NCI-H1417 treated with DMSO at 0.1 percent for 48 hours (cell line): ENCODE measurements at places on chromosomes 12 and 14.

GRCh38 chr14:65225299-65226159 lies 123.2 kb upstream of the MAX start:
- DNase-seq: no peak

DNA sequence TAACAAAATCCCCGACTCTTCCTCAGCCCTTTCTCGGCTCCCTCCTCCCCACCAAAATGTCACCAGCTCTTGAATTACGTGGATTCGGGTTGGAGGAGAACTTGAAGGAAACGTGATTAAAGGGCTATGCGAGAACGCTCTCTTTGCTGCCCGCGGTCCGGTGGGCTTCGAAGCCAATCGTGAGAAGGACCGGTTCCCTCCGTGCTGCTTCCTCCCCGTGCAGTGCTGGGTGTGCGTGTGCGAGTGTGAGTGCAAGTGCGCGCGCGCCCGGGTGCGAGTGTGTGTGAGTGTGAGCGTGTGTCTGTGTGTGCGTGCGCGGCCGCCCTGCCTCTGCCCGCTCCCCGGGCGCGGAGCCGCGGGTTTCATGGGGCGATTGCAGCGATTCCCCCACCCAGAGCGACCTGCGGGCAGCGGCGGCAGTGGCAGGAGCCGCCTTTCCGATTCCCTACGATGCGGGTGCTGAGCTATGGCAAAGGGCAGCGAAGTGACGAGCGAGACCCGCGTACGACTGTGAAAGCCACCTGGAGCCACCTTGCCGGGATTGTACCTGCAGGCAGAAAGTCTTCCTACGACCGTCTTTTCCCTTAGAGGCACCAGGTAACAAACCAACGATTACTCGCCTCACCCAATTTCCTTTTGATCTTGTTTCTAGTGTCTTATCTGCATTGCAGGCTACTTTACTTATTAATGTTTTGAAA lies 1.4 kb downstream of the LRFN5 start:
- no peak for DNase-seq

DNA sequence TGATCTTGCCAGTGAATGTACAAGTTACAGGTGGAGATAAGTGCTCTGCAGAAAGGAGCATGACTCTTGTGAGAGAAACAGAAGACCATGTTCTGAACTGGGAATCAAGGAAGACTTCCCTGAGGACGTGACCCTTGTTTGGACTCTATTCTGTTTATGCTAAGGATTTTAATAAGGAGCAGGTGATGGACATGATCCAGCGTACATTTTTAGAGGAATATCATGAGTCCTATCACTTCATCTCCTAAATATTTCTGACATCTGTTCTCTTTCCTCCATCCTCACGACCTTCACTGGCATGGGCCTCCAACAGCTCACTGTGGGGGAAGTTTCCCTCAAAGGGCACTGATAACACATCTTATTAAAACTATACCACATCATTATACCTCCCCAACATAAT lies 7.9 kb upstream of the SLC38A1 start:
- no peak for DNase-seq

GRCh38 chr12:103748002-103748401 lies 93.0 kb downstream of the NT5DC3 start:
- no peak for DNase-seq

DNA sequence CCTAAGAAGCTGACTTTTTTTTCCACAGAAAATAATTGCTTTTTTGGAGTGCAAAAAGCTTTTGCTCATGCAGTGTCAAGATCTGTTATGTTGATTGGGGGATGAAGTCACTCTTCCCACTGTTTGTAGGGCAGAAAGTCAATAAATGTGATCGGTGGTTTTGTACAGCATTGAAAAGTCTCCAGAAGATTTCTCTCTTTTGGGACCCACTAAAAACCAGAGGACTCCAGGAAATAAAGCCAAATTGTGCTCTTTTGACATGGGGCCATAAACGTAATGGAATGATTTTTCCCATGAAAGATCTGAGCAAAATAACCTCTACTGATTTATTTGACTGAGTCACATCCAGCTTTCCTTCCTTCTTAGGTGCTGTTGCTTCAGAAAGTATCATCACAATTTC lies 122.5 kb downstream of the SNAPC1 start:
- DNase-seq: no peak

GRCh38 chr14:68789821-68790643 lies 2.8 kb downstream of the ZFP36L1 start:
- DNase-seq: no peak

DNA sequence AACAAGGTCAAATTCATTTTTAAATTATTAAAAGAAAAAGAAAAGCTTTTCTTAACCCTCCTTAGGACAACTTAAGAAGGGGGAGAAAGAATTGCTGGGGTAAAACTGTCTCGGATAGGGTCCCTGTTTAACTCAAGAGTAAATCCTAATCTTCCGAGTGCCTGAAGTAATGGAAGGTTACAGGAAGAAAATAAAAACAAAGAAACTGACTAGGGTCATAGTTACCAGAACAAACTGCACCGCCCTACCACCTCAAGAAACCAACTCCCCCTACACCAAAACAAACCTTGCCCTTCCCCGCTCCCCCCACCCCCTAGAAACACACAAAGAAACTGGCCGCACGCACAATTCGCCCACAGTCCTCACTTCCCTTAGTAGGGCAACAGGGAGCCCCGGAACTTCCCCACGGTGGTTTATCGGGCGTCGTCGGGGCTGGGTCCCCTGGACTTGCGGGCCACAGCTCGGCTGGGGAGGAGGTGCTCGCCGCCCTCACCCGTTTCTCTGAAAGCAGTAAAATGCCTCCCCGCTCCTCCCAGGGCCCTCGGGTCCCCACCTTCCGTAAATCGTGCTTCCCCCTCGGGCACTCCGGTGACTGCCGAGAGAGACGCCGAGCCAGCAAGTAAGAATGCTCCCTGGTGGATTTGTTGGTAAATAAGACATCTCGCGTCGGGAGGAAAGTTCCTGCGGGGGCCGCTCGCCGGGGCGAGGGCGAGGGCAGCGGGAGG lies 2.4 kb downstream of the SINHCAF start:
- no peak for DNase-seq

DNA sequence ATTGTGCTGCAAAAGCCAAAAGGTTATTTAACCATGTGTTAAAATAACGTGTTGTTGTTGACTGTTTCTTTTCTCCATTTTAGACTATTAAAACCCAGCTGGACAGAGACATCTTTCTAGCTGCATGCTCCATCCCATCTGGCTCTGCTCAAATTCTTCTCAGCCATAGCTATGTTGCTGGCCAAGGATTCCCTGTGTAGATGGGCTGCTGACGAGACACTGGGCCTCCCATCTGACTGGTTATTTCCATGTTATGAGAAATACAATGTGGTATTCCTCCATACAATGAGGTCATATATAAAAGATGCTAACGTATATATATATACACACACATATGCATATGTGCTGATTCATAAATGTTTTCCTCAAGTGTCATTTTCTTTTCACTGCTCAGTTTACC lies 30.1 kb downstream of the MED13L start:
- DNase-seq: no peak

DNA sequence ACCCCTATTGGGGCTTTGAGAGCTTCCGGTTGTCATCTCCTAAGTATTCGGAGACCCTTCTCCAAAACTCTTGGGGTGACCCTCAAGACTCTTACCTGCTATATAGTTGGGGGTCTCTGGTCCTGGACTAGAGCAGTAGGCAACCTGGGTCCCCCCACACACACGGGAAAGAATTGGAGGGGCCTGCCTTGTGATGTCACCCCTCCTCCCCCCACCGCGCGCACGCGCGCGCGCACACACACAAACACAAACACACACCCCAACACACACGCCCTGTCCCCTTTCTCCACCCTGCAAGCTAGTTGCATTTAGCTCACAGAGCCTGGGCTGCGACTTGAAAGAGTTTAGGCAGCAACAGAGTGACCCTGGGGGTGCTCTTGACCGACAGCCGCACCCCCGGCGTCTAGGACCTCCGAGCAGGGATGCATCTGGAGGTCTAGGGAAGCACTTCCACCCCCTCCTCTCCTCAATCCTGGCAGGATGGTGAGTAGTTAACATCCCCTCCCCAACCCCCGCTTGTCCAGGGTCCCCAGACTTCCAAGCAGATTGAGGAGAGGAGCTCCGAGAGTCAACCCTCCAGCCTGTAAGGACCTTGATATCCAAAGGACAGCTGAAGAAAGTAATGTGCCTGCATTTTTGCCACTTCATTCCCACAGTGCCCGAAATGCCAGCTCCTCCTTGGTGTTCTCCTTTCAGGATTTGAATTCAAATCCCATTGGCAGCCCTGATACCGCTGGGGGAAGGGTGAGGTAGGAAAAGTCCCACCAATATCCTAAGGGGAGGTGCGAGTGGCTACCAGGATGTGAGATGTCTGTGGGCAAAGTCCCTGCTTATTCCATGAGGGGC lies 1.4 kb upstream of the DNAJC14 start:
- peak; percentile 28 for DNase-seq

GRCh38 chr12:127388985-127389384 lies 878.0 kb upstream of the TMEM132C start:
- DNase-seq: no peak

DNA sequence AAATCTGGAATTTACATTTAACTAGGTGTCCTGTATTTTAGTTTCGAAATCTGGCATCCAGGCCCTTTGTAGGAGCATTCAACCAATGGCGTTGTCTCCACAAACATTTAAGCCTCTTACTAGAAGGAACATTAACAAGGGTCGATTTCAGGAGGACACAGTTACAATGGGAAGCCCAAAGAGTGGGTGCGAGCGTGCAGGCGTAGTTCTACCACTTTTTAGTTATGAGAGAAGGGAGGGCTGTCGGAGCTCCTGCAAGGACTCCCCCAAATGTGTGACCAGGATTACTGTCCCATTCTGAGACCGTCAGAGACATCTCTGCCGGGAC lies 365 bp upstream of the ABHD4 start:
- DNase-seq: no peak

GRCh38 chr12:81077686-81078441 lies at the start of gene ACSS3:
Gene ACSS3, plus strand, starts transcription at chr12:81078079. Its CDS starts 42 bp downstream, at chr12:81078121.
- no peak for DNase-seq

- no peak for DNase-seq
Measured at GRCh38 chr14:69373104-69373503, 25.0 kb downstream of the ERH start.

DNA sequence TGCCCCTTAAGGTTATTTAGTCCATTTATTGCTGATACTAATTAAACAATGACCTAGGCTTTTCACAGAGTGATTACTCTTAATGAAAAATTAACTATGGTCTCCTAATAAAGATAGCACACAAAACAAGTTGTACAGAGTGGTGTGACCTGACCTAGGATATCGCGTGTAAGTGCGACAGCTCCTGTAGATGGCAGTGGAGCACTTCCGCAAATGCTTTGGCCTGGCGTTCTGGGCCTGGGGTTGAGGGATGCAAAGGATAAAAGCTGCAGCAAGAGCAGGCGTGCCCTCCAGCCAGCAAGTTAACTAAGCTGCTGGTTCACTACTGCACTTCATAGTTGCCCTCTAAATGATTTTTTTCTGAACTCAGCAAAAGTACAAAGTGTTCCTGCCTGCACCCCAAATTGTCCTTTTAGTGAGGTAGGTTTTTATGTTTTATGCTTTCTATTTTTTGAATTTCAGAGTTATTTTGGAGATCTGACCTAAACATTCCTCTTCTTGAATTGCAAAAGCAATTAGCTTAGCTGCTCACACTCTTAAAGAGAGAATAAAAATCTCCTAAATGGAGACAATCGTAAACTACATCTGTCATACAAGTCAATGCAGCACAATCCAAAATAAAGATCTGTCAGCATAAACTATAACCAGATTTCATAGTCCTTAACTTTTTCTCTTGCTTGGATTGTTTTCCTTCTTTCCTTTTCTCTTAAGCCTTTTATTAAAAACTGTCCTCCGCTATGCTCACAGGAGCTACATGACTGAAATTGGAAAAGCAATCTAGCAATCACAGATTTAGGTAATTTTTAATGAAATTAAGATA lies 379.6 kb downstream of the LRIG3 start:
- peak; percentile 96 for DNase-seq

DNA sequence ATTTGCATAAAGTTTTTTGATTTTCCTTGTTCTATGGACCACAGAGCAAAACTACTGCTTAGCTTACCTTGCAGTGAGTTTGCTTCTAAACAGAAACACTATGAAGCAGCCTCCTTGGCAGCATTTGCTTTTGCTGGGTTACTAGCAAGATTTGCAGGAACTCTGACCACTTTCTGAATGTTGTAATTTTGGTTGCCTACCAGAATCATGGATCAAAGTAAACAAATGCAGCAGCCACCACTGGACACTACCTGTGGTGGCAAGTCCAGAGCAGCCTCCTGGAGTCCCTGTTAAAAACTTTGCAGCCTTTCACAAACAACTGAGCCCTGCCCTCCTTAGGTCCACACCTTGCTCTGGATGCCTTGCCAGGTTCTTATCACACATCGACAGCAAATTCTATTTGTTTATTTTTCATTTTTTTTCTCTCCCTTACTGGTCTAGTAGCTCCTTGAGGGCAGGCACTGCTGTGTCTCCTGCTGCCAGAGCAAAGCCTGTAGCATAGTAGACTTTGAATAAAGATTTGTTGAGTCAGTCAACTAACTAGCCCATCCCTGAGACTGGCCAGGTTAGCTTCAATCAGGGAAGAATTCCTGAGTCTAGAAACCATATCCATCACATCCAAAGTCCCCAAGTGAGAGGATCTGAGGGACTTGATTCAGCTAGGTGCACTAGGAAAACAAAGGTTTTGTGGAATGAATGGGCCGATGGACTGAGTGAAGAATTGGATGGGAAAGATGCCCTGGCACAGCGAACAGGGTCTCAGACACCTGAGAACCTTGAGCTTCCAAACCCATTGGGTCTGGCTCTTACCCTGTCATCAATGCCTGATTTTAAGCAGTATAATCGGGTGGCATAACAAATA lies 5.7 kb downstream of the TTC6 start:
- no peak for DNase-seq

DNA sequence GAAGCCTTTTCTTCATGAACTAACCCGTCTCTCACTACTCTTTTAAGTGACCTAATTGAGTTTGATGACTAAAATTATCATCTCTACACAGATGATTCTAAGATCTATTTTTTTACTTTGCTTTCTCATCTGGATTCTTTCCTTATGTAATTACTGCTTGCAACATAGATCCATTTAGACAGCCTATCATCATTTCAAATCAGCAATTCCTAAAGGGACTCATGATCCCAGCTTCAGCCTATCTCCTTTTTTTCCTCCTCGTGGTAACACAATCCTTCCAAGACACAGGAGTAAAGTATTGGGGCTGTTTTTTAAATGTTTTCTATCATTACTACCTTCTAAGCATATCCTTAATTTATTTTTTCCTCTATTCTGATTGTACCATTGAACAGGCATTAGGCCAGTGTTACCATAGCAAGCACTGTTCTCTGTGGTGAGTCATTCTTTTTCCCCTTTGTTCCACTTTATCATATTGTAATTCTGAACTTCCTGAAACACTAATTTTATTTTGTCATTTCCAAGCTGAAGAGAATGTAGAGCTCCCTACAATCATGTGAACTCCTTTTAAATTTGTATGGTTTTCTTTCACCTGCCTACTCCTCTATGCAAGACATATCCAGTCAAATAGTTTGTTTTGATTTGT lies 190.4 kb upstream of the FAR2 start:
- no peak for DNase-seq

DNA sequence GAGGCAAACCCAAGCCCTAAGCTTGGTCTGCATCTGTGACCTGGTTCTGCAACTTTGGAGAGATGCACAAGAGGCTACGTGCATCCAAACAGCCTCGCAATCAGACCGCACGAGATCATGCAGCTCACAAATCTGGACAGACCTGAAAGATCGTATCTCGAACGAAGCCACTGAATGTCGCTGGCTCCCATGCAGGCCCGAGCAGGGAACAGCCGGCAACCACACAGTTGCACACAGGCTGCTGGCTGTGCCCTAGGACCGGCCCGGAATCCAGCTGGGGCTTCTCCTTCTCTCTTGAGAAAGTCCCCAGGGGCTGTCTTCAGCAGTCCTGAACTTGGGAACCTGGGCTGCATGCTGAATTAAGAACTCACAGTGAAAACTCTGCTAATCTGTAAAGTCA lies 27.9 kb downstream of the WNT5B start:
- no peak for DNase-seq

- DNase-seq: no peak
Measured at GRCh38 chr12:22536346-22536945, 7.9 kb downstream of the C2CD5 start.
